Stimulated activated CD4-positive, alpha-beta T cell treated with anti-CD3 and anti-CD28 coated beads, Interleukin-15, amount 100 ng/mL, for 1 hour (primary cell): ENCODE measurements at places on chromosomes 5 and 9.

DNA sequence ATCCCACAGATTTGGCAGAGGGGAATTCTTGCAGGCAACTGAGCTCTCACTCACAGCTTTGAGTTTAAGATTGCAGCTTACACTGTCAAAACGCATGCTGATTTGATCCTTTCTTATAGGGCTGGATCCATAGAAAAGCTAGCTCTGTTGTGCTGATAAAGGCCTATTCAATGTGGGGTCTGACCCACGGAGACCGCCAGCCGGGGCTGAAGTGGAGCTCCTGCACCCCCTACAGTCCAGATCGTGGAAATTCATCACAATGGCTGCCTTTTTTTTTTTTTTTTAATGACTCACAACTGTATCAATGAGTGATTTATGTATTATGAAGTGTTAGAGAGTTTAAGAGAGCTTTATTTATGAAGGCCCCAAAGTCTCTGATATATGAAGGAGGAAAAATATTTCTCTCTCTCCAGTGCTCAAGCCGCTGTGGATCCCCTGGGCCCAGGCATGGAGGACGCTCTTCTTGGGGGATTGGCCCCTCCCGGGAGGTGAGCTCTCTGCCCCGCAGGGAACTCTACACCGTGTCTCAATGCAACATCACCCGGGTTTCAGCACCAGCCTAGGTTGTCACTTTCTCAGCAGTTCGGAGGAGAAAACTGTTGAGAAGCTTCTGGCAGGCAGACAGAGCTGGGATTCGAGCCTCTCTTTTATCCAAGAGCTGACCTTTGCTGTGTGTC is 700.2 kb downstream of the IRX1 start:
- DNase-seq: no peak

DNA sequence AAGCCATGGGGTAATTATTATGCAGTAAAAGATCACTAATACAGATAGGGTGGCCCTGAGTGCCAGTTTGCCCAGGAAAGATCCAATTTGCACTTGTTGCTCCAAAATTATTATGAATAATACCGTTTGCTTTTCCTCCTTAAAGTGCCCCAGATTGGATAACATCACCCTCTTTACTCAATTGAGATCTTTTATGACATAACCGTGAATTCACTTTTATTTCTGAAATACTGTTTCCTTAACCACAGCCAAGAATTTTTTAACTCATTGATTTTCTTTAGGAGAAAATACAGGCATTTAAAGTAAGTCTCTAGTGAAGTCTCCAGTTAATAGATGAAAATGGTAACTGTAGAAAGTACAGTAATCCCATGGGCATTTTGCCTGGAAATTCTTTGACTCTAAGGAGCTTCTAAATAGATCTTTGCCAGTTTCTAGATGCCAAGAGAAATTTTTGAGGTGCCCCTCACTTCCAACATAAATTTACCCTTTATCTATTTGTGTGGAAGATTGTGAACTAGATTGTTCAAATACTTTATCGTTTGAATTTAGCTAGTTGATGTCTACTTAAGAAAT is 99.2 kb downstream of the UHRF2 start:
- DNase-seq: no peak

DNA sequence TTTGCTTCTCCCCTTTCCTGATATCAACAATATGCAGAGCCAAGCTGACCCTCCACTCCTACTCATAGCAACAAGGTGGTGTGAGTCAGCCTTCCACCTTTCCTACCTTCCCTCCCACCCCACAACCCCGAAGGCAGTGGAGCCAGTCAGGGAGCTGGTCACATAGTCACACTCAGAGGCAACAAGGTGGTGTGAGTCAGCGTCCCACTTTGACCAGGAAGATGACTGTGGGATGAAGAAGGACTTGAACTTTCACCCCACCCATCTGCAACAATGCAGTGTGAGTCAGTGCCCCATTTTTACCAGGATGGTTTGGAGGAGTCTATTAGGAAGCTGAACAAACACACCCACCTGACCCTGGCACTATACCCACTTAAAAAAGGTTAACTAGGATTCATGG is 30.1 kb upstream of the ZNF782 start:
- no peak for DNase-seq

- DNase-seq: no peak
These were observed 25.9 kb downstream of the CCDC171 start for GRCh38 chr9:15578714-15579113.

- no peak for DNase-seq
These were observed 638.9 kb downstream of the RAB3C start for GRCh38 chr5:59221769-59222168.

GRCh38 chr5:117837786-117838185 is 1150.6 kb downstream of the DTWD2 start:
- DNase-seq: no peak

DNA sequence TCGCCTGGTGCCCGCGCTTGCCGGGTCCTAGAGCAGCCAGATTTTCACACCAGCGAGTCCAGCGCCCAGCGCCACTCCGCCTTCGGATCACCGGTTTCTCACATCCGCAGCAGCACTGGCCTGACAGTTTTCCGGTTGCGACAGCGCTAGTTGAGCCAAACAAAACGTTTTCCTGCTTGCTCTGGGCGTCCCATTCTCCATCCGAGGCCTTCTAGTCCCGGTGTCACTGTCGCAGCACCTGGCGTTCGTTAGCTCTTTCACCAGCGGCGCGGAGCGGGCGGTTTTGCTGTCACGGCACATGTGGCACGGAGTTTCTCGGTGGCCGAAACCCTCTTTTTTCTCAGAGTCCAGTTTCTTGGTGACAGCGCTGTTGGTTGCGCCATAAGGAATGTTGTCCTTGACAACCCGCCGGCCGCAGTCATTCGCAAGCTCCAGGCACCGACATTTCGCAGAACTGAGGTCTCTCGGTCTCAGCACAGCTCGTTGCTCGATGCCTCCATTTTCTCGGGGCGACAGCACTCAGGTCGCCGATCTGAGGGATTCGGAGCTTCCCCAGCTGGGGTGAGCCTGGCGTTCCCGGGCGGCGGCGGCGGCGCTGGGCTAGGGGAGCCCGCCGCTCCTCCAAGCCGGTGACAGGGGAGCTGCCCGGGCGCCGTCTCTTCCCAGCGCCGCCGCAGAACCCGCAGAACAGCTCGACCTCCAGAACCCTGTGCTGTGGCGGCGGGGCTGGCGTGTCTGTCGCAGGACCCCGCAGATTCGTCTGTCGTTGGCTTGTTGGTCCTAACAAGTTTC is 47.8 kb downstream of the ANXA2R start:
- no peak for DNase-seq

DNA sequence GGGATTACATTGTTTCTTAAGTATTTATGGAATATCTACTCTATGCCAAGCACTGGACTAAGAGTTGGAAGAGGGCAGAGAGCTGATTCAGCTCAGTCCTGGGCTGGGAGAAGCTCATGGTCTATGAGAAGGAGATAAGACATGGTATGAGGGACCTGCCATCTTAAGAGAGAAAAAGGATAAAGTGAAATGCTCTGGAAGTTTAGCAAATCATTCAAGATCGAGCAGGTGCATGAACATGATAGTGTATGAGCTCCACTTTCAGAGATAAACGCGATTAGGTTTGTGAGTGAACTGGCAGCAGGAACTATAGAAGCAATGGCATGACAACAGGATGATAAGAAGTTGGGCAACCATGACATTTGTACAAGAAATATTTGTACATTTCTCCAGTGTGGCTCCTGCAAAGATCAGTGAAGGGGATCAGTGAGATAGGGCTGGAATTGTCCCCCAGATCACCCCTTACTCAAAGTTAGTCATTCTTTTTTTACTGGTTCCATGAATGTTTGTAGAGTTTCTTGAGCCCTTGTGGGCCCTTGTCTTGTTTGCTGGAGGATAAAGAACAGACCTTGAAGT is 26.6 kb upstream of the CCDC180 start:
- no peak for DNase-seq

DNA sequence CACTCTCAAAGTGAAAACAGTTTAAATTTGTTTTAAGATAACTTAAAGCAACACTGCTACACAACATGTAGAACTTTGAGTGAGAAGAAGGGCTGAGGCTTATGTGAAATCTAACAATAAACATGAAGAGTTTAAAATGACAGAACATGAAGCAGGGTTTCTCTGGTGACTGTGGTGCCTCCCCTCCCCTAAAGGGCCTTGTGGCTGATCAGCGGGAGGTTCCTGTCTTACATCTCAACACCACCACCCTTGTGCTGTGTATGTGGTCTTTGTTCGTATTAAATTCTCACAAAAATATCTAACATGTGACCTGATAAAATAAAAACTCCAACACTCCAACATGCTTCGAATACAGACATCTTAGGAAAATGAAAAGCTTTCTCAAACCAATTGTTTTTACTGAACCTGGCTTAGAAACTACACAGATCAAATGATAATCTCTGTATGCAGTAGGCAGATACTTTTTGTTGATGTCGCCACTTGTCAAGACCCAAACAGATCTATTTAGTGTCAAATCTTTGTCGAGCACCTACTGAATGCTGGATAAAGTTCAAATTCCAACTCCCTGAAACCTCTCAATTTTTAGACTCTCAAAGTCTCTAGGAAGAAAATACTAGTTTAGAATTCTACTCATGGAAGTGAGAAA is 9.9 kb upstream of the IQGAP2 start:
- DNase-seq: no peak

DNA sequence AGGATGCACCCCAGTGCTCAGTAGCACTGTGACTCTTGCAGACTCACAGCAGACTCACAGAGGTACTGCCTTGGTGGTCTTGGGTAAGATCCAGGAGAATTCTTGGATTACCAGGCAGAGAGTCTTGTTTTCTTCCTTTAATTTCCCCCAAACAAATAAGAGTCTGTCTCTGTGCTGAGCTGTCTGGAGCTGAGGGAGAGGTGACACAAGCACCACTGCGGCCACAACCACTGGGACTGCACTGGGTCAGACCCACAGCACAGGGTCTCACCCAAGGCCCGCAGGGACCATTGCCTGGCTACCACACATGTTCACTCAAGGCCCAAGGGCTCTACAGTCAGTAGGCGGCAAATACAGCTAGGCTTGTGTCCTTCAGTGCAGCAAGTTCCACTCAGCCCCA is 11.4 kb upstream of the YTHDC2 start:
- DNase-seq: no peak

DNA sequence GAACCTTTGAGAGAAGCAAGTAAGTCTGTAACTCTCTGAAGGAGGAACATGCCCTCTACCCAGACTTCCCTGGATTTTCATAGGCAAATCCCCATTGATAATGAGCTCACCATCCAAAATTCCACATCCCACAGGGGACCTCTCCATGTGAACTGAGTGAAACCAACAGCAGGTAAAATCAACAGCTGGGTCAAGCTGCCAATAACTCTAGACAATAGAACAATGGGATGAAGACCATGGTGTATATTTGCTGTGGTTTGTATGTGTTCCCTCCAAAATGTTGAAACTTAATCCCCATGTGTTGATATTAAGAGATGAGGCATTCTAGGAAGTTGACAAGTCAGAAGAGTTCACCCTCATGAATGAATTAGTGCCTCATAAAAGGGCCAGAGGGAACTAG is 110.2 kb upstream of the MYO10 start:
- DNase-seq: no peak

DNA sequence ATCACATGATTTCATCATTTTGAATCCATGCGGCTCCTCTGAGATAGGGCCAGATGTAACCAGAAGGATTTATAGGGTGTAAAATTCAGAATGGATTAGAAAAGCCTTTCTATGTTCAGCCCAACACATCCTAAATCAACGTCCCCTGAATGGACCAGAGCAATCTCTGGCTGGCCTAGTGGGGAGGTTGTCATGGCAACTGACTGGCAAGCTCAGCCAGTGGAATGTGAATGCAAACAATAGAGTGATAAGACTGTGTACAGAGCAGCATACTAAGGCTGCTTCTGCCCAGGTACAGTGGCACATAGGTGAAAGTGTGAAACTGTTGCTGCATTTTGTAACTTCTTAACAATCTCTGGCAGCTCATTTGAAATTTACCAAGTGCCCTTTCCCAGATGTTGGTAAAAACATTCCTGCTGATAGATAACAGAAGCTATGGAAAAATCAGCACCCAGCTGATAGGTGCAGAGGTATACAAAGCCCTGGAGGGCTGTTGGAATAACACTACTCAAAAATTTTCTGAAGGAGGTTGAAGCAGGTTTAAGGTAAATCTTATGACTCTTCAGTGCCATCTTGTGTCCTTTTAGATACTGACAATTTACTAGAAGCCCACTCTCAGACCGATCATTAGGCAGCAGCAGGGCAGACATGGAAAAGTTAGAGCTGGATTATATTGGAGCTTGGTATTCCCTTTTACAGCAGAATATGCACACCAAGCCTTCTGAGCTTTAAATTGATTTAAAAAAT is 267.2 kb downstream of the RAB3C start:
- DNase-seq: no peak

GRCh38 chr5:149274939-149275338 is 3.3 kb downstream of the AFAP1L1 start:
- no peak for DNase-seq

GRCh38 chr5:72465601-72466563 is 41.3 kb downstream of the ZNF366 start:
- DNase-seq: no peak

- no peak for DNase-seq
These were observed 183.3 kb downstream of the MED10 start for GRCh38 chr5:6194906-6195612.

DNA sequence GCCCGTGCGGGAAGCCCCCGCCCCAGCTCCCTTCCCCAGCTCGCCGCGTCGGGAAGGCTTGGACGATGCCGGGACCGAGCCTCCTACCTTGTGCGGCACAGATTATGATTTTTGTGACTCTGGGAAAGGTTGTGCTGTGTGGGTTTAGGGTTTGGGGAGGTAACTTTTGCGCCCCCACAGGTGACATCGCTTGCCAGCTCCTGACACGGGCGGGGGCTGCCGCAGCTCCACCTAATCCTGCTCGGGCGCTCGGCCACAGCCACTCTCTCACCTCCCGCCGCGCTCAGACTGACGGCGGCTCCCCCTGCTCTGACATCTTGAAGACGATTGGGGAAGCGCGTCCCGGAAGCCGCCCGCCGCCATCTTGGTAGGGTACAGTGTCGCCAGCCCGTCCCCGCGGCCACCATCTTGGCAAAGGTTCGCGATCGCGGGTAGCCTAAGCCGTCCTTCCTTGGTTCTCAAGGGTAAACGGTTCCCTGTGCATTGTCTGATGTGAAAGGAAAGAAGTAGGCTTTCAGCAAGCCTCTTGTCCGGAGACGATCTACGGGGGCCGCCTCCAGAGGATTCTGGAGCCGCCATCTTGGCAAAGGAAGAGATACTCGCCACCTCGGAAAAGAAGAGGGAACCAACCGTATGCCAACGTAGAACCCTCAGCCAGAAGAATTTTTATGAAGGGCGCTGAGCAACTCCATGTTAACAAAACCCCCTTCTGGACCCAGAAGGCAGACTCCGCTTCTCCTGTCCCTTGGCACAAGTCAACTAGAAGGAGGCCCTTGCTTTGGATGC is 1.8 kb upstream of the NR3C1 start:
- peak; percentile 76 for DNase-seq

DNA sequence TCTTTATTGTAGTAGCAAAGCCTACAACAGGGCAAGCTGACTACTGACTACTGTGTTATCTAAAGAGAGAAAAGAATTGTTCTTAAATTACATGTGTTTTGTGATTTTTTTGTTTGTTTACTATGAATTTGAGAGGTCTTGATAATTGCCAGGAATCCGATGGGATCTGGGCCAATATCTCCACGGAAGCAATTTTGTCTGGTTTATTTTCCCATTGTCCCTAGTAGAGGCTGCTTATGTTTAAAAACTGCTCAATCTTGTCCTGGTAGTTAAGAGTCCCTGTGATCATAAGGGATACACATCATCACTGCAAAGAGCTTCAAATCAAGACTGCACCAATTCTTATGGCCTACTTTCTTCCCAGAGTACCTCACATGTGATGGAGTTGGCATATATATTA is 94.4 kb downstream of the GLDC start:
- no peak for DNase-seq
